GM10248 (cell line): ENCODE measurements at places on chromosomes 16 and 17.

- no peak for DNase-seq
Measured at GRCh38 chr17:34598161-34598776, 18.9 kb downstream of the TMEM132E start.

DNA sequence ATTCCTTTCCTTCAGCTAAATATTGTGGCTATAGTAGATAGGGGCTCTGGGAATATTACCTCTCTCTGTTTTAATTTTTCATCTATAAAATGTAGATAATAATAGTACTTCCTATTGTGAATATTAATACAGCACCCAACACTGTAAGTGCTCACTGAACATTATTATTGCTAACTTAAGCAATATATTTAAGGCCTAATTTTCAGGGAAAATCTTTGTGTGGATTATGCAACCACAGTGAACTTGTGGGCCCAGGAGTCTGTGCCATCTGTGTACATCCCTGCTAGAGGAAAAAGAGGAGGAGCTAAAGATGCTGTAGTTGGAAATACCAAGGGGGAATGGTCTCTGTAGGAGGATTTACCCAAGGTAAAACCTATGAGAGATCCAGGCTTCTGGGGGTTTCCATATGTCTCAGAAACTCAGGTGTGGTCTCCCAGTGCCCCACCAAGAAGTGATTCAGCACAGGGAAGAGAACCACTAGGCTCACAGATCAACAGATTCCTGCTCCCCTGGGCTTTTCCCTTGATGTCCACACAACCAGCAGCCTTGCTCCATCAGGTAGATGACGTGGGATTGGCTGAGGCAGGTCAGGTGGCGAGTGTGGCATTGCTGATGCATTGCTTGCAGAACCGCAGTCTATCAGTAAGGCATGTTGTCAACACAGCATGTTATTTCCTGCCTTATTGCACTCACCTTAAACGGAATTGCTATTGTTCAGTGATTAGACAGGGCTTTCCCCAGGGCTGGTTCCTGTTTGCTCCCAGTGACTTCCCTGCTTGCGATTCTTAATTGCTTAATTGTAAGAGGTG, 1.6 kb upstream of the N4BP1 start:
- peak; percentile 53 for DNase-seq

DNA sequence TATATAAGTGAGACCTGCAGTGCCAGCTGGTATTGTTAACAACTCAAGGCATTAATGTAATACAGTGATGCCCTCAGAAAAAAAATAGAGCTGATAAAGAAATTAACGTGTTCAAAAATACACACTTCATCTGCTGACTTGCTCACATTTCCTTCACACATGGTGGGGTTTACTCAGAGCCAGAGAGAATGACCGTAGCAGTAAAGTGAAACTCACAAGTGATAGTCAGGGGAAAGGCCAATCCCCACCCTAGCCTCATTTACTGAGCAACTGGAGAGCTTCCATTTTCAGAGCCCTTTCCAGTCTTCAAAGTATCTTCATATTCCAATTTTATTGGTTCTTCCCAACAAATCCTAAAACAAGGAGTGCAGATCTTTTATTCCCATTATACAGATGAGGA, 74.0 kb upstream of the HLF start:
- peak; percentile 13 for DNase-seq

DNA sequence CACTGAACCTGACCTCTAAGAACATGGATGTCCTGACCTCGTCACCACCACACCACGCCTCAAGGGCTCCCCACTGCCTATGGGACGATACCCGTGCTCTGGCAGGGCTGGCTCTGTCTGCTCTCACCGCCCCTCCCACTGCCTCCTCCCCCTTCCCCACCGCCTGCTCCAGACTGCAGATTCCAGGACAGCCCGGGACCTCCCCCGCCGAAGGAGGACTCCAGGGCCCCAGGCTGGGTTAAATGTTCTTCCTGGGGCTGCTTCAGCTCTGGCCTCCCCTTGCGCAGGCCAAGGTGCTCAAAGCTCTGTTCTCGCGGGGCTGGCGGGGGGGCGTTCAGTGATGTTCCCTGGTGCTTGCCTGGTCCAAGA, 3.1 kb downstream of the NPW start:
- DNase-seq = no peak

DNA sequence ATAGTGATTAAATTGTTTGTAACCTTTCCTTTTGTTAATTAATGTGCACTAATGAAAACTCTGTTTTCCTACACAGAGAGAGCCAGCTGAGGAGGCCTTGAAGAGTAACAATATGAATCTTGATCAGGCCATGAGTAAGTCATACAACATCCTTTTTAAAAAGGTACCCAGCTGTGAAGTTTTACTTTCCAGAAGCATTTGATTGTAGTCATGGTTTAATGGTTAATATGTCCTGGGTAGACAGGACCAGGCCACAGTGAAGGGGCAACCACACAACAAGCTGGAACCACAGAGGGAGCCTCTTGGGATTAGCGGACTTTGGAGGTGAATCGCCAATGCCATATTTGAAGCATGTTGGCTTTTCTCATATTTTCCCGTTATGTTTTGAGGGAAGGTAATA, 55.6 kb downstream of the TMC6 start:
- no peak for DNase-seq

GRCh38 chr16:10995565-10995964, 51.2 kb downstream of the CLEC16A start:
- DNase-seq = no peak

- no peak for DNase-seq
Measured at GRCh38 chr17:79849953-79850352, 10.7 kb upstream of the CBX4 start.

DNA sequence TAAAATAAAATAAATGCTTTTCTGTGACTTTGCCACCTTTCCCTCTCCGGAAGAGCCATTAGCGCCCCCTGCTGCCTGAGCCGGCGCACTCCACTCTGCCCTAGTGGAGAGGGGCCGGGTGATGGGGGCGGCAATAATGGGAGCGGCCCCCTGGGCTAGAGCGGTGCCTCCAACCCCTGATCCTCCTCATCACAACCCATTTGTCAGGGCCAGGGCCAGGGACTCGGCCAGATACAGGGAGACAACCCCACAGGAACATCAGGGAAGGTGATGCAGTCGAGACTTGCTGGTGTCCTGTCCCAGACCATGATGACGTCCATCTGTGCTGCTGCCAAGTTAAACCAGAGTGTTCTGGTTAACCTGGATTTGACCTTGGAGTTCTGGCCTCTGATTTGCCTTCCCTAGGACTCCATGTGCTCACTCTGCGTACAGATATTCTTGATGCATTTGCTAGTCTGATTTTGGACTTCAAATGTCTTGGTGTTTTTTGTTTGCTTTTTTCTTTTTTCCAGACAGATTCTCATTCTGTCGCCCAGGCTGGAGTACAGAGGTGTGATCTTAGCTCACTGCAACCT, 46.1 kb upstream of the BPTF start:
- peak; percentile 51 for DNase-seq

DNA sequence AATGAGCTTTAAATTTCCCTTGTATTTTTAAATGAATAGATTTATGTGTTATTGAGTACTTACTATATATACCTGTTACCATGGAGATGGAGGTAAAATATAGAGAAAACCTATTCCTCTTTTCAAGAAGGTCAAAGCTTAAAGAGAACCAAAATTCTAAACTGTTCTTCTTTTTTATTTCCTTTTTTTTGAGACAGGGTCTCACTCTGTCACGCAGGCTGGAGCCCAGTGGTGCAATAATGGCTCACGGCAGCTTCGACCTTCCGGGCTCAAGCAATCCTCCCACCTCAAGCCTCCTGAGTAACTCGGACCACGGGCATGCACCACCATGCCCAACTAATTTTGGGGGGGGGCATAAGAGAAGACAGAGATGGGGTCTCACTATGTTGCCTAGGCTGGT, 25.0 kb upstream of the TMEM97 start:
- DNase-seq = no peak

- DNase-seq = no peak
Measured at GRCh38 chr16:85167589-85168537, 55.6 kb upstream of the CIBAR2 start.

DNA sequence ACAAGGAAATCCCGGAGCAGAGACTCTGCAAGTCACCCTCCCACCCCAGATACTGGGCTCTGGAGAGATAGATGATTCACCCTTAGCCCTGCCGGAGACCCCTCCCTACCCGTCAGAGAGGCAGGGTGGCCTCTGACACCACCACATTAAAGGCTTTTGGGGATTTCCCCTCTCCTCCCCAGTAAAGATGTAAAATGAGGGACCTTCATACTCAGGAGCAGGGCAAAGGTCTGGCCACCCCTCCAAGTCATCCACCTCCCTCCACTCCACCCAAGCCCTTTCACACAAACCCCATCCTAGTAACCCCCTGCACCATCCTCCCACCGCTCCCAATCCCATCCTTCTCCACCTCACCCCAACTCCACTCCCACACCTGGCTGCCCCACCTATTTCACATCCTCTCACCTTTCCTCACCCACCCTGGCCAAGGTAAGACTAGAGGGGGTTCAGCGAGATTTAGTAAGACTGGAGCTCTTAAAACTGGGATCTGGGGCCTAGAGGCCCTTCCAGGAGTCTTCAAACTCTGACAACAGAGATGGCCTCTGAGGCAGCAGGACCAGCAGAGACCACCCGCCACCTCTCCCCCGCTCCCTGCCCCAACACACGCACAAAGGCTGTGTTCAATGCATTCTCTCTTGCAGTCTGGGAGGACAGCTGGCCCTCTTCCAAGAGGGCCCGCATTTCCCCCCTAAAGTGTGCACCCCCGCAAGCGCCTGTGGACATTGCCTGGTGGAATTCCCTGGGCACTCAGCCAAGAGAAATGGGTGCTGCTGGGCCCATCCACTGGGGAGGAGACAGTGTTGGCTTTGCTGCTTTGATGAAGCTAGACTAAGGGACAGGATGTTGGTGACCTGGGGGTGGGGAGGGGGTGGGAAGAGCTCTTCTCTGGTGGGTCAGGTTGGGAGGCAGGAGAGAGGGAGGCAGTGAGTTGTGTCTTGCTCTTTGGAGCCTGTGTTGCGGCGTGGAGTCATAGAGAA, 1.1 kb downstream of the ABAT start:
- DNase-seq = peak; percentile 34

- no peak for DNase-seq
Measured at GRCh38 chr16:89319631-89319885, 102.1 kb downstream of the ZNF778 start.
